ENCODE measurements at places on chromosomes 12 and 14.

- peak; percentile 73 for DNase-seq
Observed at GRCh38 chr12:32365473-32366064, 33.8 kb upstream of the FGD4 start.

DNA sequence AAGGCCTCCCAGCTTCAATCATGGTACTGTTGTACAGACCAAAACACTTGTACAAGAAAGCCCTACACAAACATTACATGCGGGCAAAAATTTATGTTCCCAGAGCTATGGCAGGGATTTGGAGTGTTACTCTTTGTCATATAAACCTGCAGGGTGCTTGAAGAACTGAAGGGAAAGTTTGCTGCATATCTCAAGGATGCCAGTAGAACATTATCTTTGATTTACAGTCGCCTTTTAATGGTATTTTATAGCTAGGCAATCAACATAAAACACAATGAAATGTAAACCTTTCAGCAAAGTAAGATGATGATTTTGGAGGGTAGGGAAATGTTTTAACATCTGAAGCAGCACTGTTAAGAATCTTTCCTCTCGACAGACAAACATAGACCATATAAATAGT lies 305.6 kb downstream of the KCNH5 start:
- no peak for DNase-seq

GRCh38 chr12:51954561-51955361 lies 3.3 kb downstream of the ACVR1B start:
- DNase-seq, result no peak

GRCh38 chr12:55722948-55723347 lies 2.8 kb downstream of the RDH5 start:
- no peak for DNase-seq

GRCh38 chr12:130709151-130709970 lies 6.7 kb downstream of the RIMBP2 start:
- DNase-seq, result no peak

GRCh38 chr12:6049587-6049986 lies 74.9 kb downstream of the VWF start:
- no peak for DNase-seq

DNA sequence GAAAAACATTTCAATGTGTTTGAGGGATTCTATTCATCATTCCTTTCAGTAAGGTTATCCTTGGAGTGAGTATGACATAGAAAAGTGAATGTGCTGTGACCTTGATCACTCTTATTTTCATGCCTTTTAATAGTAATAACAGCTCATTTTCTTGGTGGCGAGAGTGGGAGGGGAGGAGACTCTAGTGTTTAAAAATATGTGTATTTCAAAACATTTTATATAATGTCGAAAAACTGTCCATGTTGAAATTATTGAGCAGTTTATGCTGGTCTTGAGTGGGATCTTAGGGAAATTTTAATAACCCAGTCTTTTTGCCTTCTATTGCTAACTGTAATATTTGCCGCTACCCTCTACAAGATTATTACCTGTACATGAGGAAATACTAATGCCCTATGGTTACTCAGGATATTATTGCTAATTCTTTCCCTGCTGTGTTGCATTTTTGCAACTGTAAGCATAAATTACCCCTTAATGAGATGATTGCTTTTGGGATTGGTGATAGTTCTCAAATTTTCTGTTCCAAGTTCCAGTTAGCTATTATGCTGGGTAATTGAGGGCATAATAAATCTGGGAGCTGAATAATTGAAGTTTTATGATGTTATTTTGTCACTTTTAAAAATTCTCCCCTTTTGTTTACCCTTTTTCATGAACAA lies 21.9 kb downstream of the ATF7IP start:
- DNase-seq, result no peak

GRCh38 chr12:851913-852312 lies 97.6 kb downstream of the RAD52 start:
- no peak for DNase-seq

DNA sequence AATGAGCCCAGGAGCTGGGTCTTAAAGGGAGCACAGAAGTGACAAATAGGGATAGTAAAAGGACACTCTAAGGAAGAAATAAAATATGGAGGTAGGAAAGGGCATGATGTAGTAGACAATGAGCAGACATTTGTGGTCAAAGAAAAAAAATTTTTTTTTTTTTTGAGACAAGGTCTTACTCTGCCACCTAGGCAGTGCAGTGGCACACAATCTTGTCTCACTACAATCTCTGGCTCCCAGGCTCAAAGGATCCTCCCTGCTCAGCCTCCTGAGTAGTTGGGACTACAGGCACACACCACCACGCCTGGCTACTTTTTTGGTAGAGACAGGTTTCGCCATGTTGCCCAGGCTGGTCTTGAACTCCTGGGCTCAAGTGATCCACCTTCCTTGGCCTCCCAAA lies 8.5 kb downstream of the FKBP3 start:
- no peak for DNase-seq

- DNase-seq, result no peak
Observed at GRCh38 chr12:9079883-9080675, 35.6 kb downstream of the A2M start.

DNA sequence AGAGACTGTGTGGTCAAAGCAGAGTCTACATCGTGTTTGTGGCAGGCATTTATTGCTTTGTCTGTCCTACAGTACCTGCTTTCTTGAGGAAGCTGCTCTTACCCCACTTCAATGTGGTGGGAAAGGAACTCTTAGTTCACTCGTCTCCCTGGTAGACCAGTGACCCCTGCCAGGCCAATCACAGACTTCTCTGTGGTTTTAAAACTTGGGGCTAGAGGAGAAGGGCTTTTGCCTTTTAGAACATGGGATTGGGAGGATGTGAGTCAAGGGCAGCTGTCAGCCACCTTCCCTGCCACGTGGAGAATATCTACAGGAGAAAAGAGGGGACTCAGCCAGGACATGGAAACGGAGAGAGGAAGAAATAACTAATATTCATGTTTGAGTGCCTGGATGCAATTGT lies 36.8 kb upstream of the TMED10 start:
- no peak for DNase-seq

DNA sequence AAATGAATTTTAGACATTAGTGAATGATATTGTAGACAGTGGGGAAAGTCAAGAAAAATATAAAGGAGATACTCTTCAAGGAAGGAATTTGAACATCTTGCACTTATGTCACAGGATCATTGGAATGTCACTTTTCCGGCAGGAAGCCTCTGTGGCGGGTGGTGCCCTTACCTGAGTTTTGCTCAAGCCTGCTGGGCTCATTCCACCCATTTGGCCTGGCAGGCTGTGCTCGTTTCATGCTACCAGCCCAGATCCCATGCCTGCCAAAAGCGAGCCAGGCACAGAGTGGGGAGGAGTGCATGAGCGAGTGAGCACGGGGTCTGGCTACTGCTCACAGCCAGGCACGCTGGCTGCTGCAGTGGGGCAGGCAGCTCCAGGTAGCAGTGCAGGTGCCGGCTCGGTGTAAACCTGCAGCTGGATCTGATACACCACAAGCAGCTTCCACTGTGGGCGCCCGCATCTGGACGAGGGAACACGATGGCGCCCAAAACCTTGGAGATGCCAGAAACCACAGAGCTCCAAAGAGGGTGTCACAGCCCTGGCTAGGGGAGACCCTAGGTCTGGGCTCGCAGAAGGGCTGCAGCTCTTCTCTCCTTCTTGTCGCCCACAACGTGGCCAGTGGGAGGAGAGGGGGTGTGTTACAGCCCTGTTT lies 28.7 kb upstream of the YAF2 start:
- DNase-seq, result no peak

DNA sequence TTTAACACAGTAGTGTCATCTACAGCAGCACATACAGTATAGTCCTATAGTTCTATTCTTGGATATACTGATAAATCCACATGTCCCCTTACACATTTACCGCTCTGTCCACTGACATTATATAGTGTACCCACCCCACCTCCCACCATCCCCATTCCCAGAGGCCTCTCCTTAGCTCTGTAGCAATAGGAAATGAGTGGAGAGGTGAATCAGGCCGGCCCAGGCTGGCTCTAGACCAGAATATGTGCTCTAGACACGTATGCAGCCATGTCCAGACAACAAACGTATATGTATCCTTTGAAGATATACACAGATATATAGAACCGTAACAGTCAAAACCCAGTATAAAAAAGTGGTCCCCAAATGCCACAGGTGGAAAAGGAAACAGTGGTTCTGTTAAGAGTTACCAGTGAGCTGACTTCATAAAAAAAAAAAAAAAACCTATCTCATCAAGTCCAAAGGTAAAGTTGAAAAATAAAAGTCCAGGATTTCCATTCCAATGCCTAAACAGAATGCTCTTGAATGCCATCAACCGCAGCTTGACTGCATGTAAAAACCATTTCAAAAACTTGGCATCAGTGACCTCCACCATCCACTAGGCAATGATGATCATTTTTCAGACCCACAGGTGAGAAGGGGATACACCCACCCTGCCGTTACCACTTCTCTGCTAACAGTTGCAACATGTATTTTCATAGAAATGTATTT lies 16.7 kb downstream of the EGLN3 start:
- DNase-seq, result no peak

DNA sequence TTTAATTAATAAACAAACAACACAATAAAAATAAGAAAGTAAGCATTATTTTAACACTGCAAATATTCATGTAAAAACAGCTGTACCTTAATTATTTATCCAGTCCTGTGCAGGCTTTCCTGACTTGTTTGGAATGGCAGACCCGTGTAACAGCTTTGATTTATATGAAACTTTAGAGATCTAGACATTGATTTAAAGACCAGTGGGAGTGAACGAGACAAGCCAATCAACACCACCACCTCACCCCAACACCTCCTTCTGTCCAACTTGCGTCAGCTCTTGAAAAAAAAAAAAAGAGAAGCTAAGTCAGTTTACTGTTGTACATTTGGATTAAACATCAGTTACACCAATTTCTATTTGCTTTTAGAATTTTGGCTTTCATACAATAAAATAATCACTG lies 22.3 kb downstream of the SLC38A4 start:
- no peak for DNase-seq

- no peak for DNase-seq
Observed at GRCh38 chr14:44010071-44010470, 497.0 kb downstream of the FSCB start.

DNA sequence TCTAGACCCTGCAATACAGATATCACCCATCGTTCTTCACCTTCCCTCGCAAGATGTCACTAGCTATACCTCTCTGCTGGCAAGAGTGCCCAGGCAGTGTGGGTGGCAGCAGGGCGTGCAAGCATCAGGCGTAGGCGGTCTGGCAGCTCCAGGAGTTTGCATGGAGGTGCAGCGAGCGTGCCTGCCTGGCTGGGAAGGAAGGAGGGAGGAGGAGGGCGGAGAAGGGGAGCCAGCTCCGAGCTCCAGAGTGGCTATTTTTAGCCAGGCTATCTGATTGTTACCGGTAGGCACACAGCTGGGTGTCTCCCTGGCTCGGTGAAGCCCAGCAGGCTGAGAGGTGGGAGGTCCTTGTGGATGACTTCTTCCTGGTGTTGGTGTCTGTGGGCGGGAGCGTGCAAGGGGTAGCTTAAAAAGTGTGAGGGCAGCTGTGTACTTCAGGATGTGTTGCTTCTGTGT lies 6.2 kb downstream of the FOXJ2 start:
- peak; percentile 55 for DNase-seq

- DNase-seq, result no peak
Observed at GRCh38 chr12:46752396-46752795, 73.4 kb downstream of the SLC38A4 start.

DNA sequence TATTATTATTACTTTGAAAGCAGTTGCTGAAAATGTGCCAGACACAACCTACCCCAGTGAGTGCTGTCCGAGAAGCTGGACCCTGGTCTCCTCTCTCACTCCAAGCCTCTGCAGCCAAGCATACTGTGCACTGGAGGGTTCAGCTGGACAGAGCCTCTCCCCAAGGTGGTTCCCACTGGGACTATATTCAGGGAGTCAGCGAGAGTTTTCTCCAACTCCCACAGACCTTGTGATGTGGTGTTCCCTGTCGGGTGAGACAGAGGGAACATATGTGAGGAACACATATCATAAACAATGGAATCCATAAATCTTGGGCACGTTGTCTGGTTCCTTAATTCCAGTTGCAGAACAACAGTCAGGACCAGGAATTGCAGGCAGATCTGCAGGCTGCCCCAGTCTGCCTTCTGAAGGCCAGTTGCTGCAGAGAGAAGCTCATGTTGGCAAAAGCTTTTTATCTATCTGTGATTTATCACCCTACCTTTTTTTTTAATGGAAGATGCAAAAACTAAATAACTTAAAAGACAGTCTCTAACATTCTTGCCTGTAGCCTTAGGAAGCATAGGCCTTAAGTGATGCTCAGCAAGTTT lies 619.8 kb upstream of the TBX3 start:
- DNase-seq, result no peak

- DNase-seq, result no peak
Observed at GRCh38 chr14:93683226-93683625, 105.1 kb downstream of the PRIMA1 start.

DNA sequence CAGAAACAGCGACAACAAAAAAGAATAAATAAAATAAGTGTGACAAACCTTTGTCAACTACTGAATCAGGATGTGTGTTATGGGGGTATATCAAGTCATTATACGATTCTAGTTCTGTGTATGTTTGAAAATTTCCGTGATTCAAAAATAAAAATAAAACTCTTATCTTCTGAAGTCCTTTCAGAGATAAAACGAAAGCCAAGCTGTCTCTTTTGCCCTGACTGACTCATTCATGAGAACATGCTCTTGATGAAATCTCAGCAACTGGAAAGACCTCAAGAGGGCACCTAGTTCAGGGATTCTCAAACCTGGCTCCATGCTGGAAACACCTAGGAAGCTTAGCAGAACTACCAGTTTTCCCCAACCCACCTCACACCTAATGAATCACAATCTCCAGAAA lies 9.2 kb downstream of the FOXN3 start:
- DNase-seq, result no peak

- peak; percentile 84 for DNase-seq
Observed at GRCh38 chr12:24561882-24562770, 386.8 kb downstream of the BCAT1 start.

DNA sequence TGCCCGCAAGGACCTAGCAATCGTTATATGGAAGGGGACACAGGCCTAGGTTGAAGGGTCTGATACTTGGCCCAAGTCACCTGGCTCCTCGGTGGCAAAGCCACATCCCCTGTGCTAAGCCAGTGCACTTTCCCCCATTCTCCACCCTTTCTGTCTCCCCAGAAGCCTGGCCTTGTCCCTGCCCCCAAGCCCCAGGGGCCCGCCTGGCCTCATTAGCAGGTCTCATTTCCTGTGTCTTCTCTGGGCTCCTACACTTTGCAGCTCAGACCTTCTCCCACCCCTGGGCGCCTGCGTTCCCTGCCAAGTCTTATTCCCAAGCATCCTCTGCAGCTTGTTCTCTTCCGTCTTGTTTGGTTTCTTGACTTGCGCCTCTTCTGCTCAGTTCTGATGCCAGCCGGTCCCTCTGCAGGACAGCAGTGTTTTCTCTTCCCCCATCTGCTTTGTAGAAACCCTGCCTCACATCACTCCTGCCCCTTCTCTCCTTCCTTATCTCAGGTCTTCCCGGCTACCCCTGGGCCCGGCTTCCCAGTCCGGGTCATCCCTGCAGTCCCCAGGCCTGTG lies 66.7 kb downstream of the SLC24A4 start:
- no peak for DNase-seq

Measured in left kidney (tissue), 8 donors.